ENCODE measurements at places on chromosomes 2 and 18. TPM values are rescaled to one million over a fixed set of nuclear protein-coding genes. Genes with fewer than 3 reads are reported as not detected.

DNA sequence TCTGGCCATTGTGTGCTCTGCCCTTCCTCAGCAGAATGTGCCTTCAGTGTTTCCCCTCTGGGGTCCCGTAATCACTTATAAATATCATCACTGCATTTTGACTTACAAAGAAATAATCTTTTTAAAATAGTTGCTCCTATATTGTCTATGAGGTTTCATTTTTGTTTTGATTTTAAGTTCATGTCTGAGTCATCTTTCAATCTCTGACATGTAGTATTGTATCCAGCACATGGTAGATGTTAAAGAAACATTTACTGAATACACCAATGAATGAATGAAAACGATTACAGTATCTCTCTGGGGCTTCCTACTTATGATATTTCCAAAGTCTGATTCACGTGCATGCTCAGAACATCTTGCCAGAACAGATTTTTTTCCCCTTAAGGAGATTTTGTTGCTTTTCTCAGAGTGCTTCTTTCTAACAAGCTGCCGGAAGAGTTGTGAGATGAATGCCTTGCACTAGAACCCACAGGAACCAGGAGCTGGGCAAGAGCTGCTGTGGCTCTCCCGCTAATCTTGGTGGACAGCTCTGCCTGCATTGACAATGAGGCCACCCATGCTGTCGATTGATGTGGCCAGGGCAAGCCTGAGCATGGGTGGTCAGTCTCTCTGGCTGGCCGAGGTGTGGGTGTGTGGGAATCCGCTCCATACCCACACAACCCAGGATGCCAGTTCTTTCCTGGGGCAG lies 199.4 kb downstream of the CYRIA start:
- no peak for DNase-seq
- peaks cover 7% of the 10 kb centered on the region for H3K27me3 ChIP-seq
- H3K4me1 ChIP-seq = no peaks in the 10 kb centered on the region
- no peak overlapping the region for H3K27ac ChIP-seq
- H3K36me3 ChIP-seq = no peaks in the 10 kb centered on the region
- H3K4me3 ChIP-seq = no peak overlapping the region

DNA sequence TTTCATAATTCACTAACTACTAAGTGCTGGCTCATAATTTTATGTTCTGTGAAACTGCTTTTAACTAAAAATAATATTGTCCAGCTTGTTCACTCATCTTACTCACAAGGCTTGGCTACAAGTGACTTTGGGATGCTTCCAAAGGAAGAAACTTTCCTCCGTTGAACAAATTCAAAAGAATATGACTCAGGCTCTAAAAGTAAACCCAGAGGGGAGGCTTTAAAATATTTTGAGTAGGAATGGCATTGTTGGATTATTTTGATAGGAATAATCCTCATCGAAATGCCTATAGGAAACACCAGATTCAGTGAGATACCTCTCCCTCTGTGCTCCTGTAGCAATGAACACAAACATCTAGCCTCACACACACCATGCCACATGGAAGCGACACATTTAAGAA lies 25.2 kb upstream of the TLK1 start:
- DNase-seq = no peak
- H3K36me3 ChIP-seq = no peaks in the 10 kb centered on the region
- peaks cover 2% of the 10 kb centered on the region for H3K27me3 ChIP-seq
- H3K27ac ChIP-seq = no peak overlapping the region

GRCh38 chr2:148982282-148982681 lies 56.2 kb upstream of the LYPD6B start:
- no peak for DNase-seq
- no peak overlapping the region for H3K4me3 ChIP-seq
- no peaks in the 10 kb centered on the region for H3K4me1 ChIP-seq
- no peaks in the 10 kb centered on the region for H3K27me3 ChIP-seq
- no peak overlapping the region for H3K27ac ChIP-seq

GRCh38 chr2:79952616-79953015 lies 351.9 kb downstream of the LRRTM1 start:
- H3K36me3 ChIP-seq = no peaks in the 10 kb centered on the region
- DNase-seq = no peak
- no peak overlapping the region for H3K4me3 ChIP-seq
- no peak overlapping the region for H3K27ac ChIP-seq
- no peaks in the 10 kb centered on the region for H3K27me3 ChIP-seq

- H3K4me1 ChIP-seq = no peaks in the 10 kb centered on the region
- H3K4me3 ChIP-seq = no peak overlapping the region
- H3K27ac ChIP-seq = no peak overlapping the region
- H3K36me3 ChIP-seq = no peaks in the 10 kb centered on the region
- no peak for DNase-seq
These were observed 231.1 kb downstream of the GBX2 start for GRCh38 chr2:235937087-235937486.

- H3K36me3 ChIP-seq = peaks cover 3% of the 10 kb centered on the region
- no peak overlapping the region for H3K27ac ChIP-seq
- peak; percentile 54 for DNase-seq
- H3K27me3 ChIP-seq = peaks cover 81% of the 10 kb centered on the region
These were observed 4.2 kb downstream of the HOXD11 start for GRCh38 chr2:176111309-176111663.

DNA sequence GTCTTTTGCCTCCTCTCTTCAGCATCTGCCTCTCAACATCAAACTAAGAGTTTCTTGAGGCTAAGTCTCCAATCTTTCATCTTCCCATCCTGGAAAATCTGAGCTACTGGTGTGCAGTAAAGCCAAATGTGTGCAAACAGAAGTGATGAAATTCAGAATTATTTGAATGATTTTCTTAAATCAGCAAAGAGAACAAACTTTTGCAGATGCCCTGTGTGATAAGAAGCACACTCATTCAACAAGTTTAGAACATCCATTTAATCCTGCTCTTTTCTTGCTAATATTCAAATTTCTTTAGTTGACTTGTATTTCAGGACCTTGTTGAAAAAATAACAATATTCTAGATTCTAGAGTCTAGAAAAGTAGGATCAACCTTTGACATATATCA lies 1374.9 kb upstream of the CELF4 start:
- H3K36me3 ChIP-seq = peaks cover 18% of the 10 kb centered on the region
- no peak for DNase-seq
- peaks cover 54% of the 10 kb centered on the region for H3K4me1 ChIP-seq
- peak overlapping the region; percentile 96 for H3K27ac ChIP-seq
- no peaks in the 10 kb centered on the region for H3K27me3 ChIP-seq

DNA sequence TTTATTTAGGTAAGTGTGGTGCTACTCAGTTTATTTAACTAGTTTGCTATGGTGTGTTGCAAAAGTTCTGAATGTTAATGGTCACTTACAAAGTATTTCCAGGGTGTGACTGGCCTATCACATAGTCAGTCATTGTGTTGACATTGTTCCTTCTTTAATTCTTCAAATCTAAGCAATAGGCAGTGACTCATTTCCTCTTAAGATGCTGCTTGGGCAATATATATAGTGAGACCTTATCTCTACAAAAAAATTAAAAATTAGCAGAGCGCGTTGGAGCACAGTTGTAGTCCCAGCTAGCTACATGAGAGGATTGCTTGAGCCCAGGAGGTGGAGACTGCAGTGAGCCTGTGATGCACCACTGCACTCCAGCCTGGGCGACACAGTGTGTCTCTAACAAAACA lies 5.8 kb upstream of the CCDC88A start:
- H3K27ac ChIP-seq = no peak overlapping the region
- H3K4me3 ChIP-seq = no peak overlapping the region
- no peak for DNase-seq
- H3K4me1 ChIP-seq = peaks cover 7% of the 10 kb centered on the region
- no peaks in the 10 kb centered on the region for H3K27me3 ChIP-seq
- H3K36me3 ChIP-seq = no peaks in the 10 kb centered on the region

GRCh38 chr2:168835969-168836368 lies 33.5 kb downstream of the NOSTRIN start:
- H3K36me3 ChIP-seq = no peaks in the 10 kb centered on the region
- DNase-seq = no peak
- no peak overlapping the region for H3K4me3 ChIP-seq
- H3K27ac ChIP-seq = no peak overlapping the region

GRCh38 chr2:25341011-25341727 lies 556 bp downstream of the DNMT3A start:
- peaks cover 13% of the 10 kb centered on the region for H3K36me3 ChIP-seq
- H3K27ac ChIP-seq = no peak overlapping the region
- H3K4me1 ChIP-seq = peaks cover 61% of the 10 kb centered on the region
- no peak overlapping the region for H3K4me3 ChIP-seq
- DNase-seq = peak; percentile 39

DNA sequence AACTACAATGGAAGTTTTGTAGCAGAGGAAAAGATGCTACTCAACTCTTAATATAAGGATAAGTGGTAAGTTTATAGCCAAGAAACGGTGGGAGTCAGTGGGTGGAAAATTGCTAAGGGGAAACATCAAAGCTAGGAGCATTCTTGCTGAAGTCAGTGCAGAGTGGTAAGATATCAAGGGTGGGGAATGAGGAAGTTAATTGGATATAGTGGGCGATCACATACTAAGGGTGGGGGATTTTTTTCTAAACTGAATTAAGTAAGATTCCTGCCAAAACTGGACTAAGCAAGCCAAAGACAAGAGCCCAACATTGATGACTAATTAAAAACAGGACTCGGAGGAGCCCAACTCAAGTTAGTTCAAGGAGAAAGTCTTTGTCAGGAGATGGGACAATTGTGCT lies 525.4 kb downstream of the CCDC85A start:
- no peaks in the 10 kb centered on the region for H3K36me3 ChIP-seq
- H3K4me3 ChIP-seq = no peak overlapping the region
- no peak overlapping the region for H3K27ac ChIP-seq
- H3K4me1 ChIP-seq = no peaks in the 10 kb centered on the region

GRCh38 chr18:941331-941730 lies 36.7 kb downstream of the ADCYAP1 start:
- DNase-seq = no peak
- H3K27me3 ChIP-seq = peaks cover 2% of the 10 kb centered on the region
- H3K36me3 ChIP-seq = no peaks in the 10 kb centered on the region
- no peak overlapping the region for H3K27ac ChIP-seq
- no peaks in the 10 kb centered on the region for H3K4me1 ChIP-seq
- H3K4me3 ChIP-seq = no peak overlapping the region

GRCh38 chr18:58413667-58414628 lies 214.9 kb downstream of the ALPK2 start:
- no peaks in the 10 kb centered on the region for H3K27me3 ChIP-seq
- no peak for DNase-seq
- no peak overlapping the region for H3K4me3 ChIP-seq
- H3K36me3 ChIP-seq = no peaks in the 10 kb centered on the region
- H3K4me1 ChIP-seq = no peaks in the 10 kb centered on the region

DNA sequence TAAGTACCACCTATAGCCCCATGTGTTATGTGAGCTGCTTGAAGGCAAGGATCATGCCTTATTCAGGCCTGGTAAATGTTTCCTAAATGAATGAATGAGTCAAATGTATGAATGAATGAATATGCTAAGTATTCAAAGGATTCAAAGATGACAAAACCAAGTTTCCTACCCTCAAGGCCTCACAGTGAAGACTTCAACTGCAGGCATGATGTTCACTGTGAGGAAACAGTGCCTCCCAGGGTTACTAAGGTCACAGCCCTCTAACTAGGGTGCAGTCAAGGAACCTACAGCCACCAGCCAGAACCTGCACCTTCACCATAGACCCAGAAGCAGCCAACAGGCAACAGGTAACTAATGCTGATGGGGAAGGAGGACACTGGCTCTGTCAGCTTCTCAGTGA lies 69.3 kb downstream of the SUMO1 start:
- H3K4me3 ChIP-seq = no peak overlapping the region
- H3K27ac ChIP-seq = no peak overlapping the region
- H3K27me3 ChIP-seq = peaks cover 16% of the 10 kb centered on the region
- H3K4me1 ChIP-seq = peaks cover 32% of the 10 kb centered on the region

GRCh38 chr2:241741016-241741415 lies 6.6 kb downstream of the D2HGDH start:
- H3K36me3 ChIP-seq = peaks cover 31% of the 10 kb centered on the region
- no peaks in the 10 kb centered on the region for H3K27me3 ChIP-seq
- peaks cover 42% of the 10 kb centered on the region for H3K4me1 ChIP-seq
- peak overlapping the region; percentile 15 for H3K27ac ChIP-seq

DNA sequence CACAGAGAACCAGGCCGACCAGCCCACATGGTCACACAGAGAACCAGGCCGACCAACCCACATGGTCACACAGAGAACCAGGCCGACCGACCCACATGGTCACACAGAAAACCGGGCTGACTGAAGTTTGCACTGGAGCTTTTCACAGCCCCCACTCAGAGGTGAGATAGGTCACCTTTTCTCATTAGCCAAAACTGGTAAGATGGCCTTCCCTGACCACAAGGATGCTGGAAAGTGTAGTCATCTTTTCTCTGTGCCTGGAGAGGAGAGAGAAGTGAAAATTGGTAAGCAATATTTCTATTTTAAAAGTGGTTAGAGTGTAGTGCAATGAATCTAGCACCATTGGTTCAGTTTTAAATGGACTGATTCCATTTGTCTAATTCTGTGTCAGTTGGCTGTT lies 247.1 kb downstream of the NEDD4L start:
- no peaks in the 10 kb centered on the region for H3K36me3 ChIP-seq
- peaks cover 3% of the 10 kb centered on the region for H3K27me3 ChIP-seq
- no peaks in the 10 kb centered on the region for H3K4me1 ChIP-seq
- DNase-seq = no peak

DNA sequence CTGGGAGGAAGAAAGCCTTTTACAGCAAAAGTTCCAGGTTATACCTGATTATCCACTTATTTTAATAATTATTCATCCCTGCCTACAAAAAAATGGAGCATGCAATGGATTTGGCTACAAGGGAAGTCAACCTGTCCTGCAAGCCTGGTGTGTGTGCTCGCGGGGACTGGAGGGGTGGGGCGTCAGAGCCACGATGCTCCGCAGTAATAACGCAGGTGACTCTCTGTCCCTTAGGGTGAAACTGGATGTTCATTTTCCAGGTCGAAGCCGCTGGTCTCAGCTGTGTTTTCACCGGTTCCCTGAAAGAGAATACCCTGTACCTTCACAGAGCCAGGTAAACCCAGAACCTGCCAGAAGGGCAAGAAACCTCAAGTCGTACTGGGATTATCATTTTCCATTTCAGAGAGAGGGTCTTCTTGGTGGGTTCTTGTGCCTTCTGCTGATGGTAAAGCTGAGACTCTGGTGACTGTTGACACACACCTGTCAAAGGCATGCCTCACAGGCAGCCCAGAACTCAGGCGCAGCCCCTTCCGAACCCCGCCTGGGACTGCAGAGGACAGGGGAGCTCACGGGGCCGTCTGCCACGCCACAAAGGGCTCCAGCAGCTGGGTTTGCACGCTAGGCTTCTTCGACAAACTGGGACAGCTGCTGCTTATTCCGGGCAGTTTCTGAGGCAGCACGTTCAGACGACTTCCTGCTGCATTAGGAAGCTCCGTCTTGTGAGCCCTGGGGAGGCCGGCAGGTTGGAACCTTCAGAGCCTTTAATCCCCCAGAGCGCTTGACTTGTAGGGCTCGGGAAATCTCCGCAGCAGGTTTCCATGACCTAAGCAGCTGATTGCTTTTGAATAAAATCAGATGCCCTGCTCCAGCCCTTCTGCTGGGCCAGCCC lies 58.6 kb downstream of the KCNG2 start:
- H3K4me1 ChIP-seq = peaks cover 5% of the 10 kb centered on the region
- no peak overlapping the region for H3K4me3 ChIP-seq
- H3K27ac ChIP-seq = no peak overlapping the region
- peaks cover 9% of the 10 kb centered on the region for H3K27me3 ChIP-seq

The KLHL14 gene
- not detected for total RNA-seq

The RAX gene
- not detected for total RNA-seq

The C2orf80 gene
- not detected for total RNA-seq

The MREG gene
- total RNA-seq = 10.9 TPM

The NEURL3 gene
- not detected for total RNA-seq

The CD28 gene
- 94.2 TPM for total RNA-seq
